ENCODE measurements at places on chromosomes 7 and 10. TPM values are rescaled to one million over a fixed set of nuclear protein-coding genes. Genes with fewer than 3 reads are reported as not detected.

- DNase-seq = no peak
Observed at GRCh38 chr10:2974083-2974482, 93.3 kb upstream of the PFKP start.

- no peak for DNase-seq
Observed at GRCh38 chr10:21985541-21985940, 18.0 kb downstream of the DNAJC1 start.

DNA sequence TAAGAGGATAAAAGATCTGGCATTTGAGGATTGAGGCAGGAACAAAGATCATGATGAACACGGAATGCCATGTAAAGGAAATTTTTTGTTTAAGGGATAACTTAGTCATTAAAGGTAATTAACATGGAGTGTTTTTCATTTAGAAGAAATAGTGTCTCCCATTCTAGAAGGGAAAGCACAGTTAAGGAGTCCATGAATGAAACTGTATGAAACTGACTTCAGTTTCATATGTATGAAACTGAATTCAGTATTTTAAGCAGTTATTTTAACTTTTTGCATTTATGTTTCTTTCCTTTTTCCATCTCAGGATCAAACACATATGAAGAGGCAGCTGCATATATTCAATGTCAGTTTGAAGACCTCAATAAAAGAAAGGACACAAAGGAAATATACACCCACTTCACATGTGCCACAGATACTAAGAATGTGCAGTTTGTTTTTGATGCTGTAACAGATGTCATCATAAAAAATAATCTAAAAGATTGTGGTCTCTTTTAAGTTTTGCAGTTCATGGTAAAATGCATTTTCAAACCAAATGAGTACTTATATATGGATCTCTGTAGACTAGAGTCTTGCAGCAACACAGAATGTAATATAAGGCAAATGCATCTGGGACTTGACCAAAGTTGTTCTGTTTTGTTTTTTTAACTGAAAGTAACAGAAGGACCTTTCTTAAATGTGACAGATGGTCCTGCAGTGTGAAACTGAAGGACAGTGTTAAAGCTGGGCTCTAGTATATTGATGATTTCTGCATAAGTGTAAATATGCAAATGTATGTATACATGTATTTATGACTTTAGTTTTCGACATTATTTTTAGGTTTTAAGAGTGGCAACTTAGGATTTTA is 82.6 kb downstream of the GNAI1 start:
- DNase-seq = no peak

DNA sequence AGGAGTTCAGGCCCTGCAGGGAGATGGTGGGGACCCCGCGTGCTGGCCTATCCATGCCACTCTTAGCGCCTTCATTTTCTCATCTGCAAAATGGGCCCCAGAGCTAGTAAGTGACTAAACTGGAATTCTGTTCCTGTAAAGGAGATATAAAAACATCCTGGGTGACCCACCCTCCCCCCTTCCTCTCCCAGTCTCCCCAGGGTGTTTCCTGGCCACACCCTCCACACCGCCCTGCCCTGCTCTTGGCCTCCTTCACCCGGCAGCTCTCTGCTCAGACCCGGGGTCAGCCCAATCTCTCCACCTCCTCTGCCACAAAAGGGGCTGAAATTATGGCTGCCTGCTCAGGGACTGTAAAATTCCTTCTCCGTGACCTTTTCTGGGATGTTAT is 70.7 kb downstream of the C10orf105 start:
- no peak for DNase-seq

GRCh38 chr10:63491588-63492316 is 26.0 kb upstream of the JMJD1C start:
- no peak for DNase-seq

DNA sequence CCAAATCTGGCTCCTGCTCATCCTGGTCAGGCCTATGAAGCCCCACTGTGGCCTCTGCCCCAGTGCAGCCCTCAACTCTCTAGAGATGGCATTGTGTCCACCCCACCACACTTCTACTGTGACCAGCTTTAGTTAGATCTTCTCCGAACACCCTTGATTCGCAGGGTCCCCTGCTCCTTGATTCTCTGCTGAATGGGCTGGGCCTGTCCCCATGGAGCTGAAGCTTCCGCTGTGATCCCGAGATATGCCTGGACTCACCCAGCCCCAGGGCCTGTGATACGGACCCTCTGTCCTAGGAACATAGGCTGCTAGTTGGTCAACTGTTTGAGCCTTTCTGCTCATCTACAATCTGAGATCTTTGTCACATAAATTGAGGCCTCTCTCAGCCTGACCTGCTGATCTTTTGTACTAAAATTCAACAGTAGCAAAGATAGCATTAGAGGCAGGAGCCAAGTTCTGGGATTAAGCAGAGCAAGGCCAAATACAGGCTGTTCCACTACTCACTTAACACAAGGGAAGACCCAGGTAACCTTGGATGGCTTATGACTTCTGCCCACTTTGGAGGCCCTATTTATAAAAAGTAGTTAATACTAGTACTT is 6.5 kb upstream of the PPIF start:
- no peak for DNase-seq

- DNase-seq = no peak
Observed at GRCh38 chr7:12612622-12613021, 42.1 kb downstream of the SCIN start.

GRCh38 chr10:88896372-88896993 is 16.4 kb downstream of the STAMBPL1 start:
- DNase-seq = no peak

DNA sequence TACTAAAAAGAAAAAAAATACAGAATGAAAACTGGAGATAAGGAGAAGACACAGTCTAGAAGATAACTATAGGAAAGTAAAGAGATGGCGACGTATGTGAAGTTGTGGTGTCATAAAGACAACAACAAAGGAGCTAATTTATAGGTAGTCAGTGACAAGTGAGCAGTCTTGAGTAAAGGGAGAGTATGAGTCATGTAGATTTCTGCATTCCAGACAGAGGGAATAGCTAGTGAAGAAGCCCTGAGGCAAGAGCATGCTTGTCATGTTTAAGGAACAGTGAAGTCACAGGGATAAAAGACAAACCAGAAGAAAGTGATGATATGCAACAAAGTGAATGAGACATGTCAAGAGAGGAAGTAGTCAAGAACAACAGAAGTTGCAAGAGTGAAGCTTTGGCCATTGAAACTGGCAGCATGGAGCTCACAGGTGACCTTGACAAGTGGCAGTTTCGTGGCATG is 2.3 kb upstream of the MIOS start:
- DNase-seq = no peak

GRCh38 chr7:149422162-149422913 is 38.5 kb downstream of the ZNF777 start:
- DNase-seq = peak; percentile 99

DNA sequence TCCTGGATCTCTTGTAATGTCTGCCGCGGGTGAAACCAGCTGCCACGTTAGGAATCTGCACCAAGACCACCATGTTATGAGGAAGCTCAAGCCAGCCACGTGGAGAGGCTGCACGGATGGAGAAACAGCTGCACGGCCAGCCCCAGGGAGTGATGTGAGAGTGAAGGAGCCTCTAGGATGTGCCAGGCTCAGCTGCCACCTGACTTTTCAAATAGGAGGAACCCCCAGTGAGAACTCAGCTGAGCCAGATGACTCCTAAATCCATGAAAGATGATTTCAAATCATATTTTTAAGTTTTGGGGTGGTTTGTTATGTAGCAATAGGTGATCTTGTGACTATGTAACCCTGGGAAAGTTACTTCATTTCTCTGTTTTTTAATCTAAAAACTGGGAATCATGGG is 71.7 kb downstream of the PRKAG2 start:
- DNase-seq = no peak

GRCh38 chr7:5064391-5065106 is 18.9 kb downstream of the RBAK start:
- DNase-seq = no peak

DNA sequence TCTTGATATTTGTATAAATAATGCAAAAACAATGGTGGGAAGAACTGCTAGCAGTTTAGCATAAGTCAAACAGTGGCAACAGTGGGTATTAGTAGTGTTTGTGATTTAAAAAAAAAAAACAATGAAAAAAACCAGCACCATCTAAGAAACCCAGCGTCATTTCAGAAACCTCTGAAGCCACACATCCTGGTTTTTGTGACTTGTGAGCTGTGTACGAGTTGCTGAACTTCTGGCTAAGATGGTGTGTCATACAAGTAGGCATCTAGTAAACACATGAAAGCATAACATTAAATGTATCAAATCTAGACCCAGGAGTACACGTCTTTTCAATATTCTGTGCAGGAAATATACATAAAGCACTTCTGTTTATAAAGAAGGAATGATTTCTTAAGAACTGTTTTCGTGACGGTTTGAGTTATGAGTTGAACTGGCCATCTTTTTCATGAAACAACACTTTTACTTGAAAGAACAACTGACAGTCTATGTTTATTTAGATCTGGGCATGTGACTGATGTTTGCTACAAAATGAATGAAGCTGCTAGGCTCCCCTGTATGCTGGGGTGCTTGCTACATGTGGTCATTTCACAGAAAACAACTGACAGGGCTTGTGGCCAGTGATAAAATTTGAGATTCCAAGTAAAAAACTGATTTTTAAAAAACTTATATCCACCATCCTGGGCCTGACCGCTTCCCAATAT is 143.5 kb downstream of the PIP4K2A start:
- no peak for DNase-seq

DNA sequence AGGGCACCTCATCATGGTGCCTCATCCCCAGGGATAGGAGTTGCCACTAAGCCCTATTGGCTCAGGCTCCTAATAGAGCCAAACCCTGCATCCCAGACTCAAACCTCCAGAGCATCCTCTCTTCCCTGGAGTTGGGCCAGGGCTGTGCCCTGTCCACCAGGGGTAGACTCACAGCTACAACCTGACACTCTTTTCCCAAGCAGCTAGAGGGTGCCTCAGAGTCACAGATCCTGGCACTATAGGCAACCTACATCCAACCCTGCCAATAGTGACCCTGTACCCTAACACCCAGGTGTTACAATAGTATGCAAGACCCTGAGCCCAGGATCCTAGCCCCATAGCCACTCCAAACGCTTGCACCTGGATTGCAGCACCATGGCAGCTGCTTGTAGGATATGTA is 64.0 kb upstream of the PLA2G12B start:
- no peak for DNase-seq

ACTR3C gene
- total RNA-seq = 0.73 TPM

PDSS1 gene
- 18.1 TPM for total RNA-seq

AGR2 gene
- not detected for total RNA-seq

Data from H7 (cell line).